ENCODE measurements at places on chromosomes 11 and 22.

GRCh38 chr11:1622086-1622485 lies at the start of gene KRTAP5-4:
KRTAP5-4 (minus strand) TSS chr11:1622138; CDS start chr11:1622093, 45 bp downstream.
- no peak for DNase-seq

DNA sequence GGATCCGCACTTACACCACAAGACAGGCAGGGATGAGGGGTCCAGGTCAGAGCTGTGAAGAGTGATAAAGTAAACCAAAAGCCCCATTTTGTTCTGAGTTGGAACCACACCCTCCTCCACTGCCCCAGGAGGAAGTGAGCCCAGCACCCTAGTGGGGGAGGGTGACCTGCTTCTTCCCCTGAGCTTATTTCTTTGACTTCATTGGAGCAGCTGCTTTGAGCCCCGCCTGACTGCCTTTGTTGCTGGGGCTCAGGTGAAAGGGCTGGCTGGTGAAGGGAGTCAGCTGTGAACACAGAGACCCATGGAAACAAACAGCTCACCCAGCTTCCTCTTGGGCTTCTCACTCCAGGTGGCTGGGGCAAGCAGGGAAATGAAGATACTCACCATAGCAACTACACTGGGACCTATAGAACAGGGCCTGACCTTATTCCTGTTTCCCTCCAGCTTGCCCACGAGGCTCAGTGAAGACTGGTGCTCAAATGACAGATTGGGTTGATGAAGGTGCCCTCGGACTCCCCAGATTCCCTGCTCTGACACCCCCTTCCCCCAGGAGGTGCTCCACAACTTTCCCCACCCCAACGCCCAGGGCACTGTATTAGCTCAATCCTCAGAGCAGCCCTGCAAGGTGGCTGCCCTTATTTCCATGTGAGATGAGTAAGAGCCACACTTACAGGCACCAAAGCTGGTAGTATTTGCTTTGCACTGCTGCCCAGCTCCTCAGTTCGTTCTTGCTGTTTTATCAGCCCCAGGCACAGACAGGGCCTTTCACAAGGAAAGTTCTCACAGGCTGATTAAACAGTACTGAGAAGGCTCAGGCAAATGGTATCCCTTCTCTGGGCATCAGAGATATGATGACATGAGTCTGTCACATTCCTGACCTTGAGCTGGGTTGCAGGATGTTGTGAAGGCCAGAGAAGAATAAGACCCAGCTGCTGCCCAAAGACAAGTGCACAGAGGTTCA lies 2.4 kb downstream of the UCP2 start:
- DNase-seq = no peak

DNA sequence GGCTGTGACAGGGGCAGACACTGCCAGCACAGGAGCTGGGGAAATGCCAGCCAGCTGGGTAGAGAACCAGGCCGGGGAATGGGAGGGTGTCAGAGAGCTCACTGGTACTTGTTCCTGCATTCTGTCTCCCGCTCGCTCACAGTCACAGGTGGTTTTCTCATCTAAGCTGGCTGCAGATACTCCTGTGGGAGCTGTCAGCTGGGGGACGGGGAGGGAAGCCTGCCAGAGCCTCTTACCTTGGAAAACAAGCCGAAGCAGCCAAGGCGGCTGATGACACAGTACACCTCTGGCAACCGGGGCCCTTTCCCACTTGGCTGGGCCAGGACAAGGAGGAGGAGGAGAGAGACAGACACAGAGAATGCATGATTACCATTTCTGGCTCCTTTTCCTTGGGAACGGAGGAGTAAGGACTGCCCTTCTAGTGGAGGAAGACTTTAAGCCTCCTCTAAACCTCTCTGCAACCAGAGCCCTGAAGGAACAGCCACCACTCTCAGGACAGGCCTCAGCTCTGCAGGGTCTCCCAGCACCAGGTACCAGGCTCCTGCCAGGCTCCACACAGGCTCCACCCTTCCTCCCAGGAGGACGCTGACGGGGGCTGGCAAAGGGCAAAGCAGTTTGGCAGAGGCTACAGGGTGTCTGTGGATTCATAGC lies 25.1 kb downstream of the RPL27A start:
- DNase-seq = no peak

DNA sequence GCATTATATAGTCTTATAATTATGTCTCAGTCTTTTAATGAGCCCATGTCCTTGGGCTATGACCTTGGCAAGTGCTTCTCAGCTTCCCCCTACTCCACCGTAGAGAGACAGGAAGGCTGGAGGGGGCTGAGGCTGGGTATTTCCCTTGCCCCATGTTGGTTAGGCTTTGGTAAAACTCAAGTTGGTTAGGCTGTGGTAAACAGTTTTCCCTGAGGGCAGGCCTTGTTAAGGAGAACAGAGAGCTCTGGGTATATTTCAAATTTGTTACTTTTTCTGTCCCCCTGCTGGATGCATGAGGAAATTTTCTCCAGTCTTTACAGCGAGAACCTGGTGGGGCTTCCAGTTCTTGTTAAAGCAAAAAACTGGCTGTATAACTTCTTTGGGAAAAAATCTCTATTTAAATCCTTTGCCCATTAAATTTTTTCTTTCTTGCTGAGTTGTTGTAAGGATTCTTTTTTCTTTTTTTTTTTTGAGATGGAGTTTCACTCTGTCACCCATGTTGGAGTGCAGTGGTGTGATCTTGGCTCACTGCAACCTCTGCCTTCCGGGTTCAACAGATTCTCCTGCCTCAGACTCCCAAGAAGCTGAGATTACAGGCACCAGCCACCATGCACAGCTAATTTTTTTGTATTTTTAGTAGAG lies 12.2 kb upstream of the DCHS1 start:
- DNase-seq = no peak

DNA sequence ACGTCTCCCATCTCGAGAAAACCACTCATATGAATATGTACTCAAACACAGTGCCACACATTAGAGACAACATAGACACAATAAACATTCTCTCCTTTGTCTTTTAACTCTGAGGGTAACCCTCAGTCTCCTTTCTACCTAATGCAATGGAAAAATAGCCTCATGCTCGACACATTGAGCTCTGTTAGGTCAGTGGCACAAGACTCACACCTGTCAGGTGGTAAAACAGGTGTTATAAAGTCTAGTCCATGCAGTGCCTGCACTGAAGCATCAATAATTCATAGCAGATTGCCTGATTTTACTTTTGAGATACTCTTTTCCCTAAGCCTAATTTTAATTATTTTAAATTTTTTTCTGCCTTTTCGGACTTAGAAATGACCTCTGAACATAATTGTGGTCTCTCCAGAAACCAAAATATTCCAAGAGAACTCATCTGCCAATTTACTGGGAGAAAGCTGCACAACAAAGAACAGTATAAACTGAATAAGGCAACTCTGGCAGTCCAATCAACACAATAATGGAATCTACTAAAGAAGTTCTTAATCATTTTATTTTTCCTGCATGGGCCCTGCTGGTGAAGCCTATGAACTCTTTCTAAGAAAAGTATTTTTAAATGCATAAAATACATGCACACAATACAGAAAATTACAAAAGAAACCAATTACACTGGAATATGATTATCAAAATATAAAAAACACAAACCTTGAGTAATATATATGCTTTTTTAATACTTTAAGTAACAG lies 9.9 kb downstream of the RDX start:
- DNase-seq = no peak

DNA sequence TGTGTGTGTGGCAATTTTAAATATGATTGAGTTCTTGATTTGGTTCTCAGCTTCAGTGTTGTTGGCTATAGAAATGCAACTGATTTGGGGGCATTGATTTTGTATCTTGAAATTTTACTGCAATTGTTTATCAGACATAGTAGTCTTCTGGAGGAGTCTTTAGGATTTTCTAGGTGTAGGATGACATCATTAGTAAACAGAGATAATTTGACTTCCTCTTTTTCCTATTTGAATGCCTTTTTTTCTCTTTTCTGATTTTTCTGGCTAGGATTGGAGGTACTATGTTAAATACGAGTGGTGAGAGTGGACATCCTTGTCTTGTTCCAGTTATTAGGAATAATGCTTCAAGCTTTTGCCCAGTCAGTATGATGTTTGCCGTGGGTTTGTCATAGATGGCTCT lies 124.9 kb downstream of the MSANTD4 start:
- no peak for DNase-seq

DNA sequence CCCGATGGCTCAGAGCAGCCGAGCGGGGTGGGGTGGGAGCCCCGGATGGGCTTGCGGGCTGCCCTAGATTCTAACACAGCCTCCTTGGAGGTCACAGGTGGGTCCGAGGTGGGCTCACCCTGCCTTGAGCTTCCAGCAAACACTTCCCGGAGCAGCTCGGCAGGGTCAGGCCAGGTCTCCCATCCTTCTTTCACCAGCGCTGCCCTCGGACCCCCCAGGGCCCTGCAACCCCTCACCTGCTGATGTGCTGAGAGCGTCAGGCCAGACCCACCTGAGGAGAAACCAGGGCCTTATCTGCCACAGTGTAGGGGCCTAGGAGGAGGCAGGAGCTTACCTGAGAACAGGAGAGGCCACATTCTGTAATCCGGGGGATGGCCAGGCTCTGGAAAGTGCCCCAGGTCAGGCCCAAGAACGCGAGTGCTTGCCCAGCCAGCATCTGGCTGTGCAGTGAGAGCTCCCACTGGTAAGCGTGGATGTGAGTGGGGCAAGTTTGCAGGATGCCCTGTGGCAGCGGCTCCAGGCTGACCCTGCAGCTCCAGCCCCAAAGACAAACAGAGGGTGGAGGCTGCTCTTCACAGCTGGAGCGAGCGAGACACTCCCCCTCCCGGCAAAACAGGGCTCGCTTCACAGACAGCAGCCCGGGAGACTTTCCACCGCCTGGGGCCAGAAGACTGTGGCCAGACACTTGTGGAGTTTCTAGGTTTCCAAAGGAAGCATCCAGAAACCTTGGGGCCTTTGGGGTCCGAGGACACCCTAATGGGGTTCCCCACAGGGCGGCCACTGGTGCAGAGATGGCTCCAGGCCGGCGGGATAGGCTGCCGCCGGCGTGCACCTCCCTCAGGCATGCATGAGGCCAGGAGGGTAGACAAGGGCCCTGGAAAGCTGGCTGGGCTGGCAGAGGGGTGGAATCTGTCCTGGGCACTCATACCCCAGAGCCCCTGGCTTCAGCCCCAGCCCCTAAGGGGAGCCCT lies at the start of gene IL17REL:
Gene IL17REL, minus strand, starts transcription at position 555 of the 971 bp plus-strand sequence. Its CDS starts 119 bp downstream, at position 436.
- DNase-seq = no peak

DNA sequence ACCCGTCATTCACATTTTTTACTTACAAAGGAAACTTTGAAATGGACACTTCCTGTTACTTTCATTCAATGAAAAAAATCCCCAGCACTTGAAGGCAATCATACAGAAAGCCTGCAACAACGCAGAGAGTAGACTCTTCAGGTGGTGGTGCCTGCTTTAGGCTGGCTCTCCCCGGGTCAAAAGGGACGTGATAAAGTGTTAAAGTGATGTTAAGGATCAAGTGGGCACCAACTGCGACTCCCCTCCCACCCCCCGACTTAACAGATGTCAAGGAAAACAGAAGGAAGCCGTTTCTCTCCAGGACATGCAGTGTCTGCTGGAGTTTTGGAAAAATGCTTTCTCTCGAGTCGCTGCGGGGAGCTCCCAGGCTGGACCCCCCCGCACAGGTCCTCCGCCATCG lies 414 bp upstream of the PNPLA3 start:
- DNase-seq = no peak

DNA sequence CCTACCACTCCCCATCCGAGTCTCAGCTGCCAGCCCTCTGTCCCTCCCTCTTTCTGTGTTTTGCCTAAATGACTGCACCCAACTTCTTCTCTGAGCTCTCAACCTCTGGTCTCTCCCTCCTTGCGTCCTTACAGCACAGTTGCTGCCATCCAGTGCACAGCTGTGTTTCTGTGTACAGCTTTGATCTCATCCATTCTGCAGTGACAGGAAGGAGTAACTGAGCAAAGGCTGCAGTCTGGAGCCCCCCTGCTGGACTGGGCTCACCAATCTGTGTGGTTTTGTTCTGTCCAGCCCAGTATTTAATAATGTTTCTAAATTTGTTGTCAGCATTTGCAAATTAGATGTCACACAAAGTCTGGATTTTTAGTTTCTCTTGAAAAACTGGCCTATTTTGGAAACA lies 43.8 kb downstream of the PRR5L start:
- DNase-seq = no peak

GRCh38 chr22:41576877-41577276 lies 12.8 kb downstream of the PMM1 start:
- no peak for DNase-seq

DNA sequence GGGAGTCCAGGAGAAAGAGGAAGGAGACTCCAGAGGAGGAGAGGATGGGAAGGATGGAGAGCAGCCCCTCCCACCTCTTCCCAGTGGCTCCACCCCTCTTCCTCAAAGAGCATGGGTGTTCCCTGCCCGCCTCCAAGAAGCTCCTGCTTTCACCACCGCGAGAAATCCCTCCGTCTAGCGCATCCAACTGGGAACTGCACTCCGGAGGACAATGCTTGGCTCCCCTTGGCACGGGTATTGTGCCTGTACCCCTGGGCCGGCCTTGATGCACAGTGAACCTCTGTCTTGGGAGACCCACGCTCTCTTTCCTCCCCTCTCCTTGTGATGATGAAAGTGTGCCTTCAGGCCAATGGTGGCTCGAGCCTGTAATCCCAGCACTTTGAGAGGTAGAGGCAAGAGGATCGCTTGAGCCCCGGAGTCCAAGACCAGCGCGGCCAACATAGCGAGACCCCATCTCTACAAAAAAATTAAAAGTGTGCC lies 14.9 kb upstream of the ADA2 start:
- no peak for DNase-seq

DNA sequence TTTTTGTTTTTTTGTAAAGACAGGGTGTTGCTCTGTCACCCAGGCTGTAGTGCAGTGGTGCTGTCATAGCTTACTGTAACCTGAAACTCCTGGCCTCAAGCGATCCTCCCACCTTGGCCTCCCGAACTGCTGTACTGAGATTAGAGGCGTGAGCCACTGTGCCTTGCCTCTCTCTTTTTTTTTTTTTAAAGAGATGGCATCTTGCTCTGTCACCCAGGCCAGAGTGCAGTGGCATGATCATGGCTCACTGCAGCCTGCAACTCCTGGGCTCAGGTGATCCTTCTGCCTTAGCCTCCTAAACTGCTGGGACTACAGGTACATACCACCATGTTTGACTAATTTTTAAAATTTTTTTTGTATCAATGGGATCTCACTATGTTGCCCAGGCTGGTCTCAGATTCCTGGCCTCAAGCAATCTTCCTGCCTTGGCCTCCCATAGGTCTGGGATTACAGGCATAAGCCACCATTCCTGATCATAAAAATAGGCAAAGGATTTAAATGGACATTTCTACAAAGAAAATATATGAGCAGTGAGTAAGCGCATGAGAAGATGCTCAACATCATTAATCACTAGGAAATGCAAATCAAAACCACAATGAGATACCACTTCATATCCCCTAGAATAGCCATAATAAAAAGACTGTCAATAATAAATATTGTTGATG lies 17.3 kb upstream of the CLNS1A start:
- DNase-seq = no peak

DNA sequence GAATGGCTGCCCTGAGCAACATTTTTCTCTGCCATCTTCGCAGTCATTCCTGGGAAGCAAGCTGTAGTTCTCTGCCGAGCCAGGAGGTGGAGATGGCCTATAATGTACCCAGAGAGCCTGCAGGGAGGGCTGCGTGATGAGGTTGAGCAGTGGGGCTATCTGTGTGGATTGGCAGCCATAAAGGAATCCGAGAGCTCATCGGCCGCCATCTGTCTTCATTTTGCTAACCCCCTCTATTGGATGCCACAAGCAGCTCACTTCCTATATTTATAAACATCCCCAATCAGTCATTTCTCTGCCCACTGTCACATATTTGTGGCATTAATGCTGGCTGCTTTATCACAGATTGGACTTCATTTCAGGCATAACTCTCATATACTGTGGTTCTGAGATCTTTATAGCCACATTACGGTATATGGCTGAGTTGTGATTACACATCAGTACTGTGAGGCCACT lies 209.5 kb downstream of the NTM start:
- DNase-seq = peak; percentile 32

- DNase-seq = no peak
Observed at GRCh38 chr11:73154178-73154577, 12.1 kb upstream of the FCHSD2 start.

Measured in non-pigmented ciliary epithelial cell (primary cell).